ENCODE measurements at places on chromosomes 5 and 9.
A peak's percentile ranks its signal among the peaks of the same experiment; 100 is the strongest.

DNA sequence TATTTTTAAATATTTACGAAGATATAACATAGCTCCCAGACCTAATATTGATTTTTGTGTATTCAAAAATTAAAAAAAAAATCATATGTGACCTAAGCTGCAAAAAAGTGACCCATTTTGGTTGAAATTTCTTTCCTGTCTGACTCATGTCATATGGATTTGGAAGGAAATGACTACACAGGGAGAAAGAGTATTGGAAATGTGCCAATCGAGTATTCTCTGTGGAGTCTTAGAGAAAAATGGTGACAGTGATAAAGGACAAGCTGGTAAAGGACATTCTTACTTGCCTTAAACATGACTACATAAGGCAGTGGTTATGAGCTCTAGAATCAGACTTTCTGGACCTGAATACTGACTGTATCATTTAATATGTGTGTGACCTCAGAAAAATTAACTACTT is 262.9 kb upstream of the PTPRD start:
- DNase-seq = peak; percentile 15

DNA sequence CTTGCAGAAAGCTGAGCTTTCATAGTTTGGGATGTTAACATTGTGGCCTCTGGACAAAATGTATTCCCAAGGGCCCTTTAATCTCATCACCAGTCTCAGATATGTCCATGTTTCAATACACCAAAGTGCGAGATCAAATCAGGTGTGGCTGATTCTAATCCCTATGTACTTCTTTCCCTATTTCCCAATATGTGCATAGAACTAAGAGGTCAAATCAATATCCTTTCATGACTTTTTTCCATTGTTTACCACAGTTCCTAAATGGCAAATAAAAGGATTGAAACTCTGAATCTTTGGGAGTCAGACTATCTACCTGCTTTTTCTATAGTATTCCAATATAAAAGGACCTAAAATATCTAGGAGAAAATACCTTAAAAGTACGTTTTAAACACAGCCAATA is 105.0 kb downstream of the FBXO38 start:
- no peak for DNase-seq

DNA sequence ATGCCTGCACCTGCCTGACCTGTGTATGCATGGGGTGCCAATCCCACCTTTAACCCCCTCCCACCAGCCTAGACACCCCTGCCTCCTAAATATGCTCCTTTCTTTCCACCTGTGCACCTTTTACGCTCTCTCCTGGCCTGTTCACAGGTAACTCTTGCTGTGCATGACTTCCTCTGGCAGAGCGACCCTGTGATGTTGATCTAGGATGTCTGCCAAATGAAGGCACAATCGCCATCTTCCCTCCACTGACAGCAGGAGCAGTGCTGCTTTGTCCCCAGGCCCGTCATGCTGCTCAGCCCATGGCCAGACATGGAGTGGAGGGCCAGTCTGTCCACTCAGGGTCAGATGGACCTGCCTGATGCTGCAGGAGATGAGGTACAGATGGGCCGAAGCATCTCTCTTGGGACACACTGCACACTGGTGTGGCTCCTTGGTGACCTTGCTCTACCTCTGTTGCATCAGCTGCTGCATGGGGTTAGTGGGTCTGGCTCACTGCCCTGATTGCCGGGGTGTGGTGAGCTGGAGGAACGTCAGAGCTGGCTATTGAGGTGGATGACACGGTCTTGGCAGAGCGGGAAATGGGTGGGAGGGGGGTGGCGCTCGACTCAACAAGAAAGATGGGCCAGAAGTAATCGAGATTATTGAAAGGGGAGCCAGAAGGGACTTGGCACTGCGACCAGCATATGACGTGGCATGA is 101.7 kb upstream of the PITX1 start:
- DNase-seq = no peak

DNA sequence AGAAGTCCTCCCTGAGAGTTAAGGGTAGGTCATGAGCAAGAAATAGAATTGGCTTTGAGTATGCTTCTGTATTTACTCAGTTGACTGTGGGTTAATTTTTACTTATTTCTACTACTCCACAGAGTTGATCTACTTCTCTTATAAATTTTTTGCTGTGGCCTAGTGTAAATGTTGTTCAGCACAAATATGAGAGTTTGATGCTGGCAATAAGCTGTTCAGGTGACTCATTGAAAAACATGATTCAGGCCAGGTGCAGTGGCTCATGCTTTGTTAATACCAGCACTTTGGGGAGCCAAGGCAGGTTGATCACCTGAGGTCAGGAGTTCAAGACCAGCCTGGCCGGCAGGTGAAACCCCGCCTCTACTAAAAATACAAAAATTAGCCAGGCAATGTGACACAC is 4.5 kb upstream of the CDK7 start:
- no peak for DNase-seq

GRCh38 chr9:118003240-118003639 is 299.0 kb downstream of the TLR4 start:
- DNase-seq = no peak

DNA sequence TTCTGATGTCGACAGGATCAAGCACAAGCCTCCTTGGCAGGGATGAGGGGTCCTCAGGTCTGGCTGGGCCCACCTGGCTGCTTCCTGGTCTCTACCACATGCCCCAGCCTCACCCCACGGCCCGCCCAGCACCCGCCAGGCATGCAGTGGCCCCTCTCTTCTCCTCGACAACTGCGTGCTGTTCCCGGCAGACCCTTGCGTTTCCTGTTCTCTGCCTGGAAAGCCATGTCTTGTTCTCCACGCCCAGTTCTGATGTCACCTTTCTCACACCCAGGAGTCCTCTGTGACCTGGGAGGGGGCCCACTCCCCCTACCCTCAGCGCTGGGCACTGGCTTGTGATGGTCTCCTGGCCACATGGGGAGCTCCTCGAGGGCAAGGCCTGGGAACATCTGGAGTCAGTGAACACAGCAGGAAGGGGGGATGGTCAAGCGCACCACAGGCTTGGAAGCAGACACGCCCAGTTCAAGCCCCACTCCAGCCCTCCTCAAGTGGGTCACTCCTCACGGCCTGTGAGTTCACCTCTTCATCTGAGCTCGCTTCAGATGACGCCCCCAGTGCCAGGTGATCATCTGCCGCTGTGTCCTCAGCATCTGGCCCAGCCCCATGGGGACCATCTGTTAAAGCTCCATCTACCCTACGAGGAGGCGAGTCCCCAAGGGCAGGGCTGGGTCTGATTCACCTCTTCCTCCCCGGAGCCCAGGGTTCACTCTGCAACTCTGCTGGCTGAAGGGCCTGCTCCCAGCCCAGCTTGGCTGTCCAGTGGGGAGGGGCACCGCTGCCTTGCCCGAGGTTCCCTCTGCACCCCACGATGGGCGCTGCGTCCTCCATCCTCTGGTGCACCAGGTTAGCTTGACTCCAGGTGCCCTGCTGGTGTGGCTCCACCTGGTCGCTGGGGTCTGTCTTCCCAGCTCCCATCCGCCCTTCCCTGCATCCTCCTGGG is 133.2 kb upstream of the PHYKPL start:
- DNase-seq = no peak

- no peak for DNase-seq
Measured at GRCh38 chr5:6637022-6637421, 3.8 kb downstream of the SRD5A1 start.

DNA sequence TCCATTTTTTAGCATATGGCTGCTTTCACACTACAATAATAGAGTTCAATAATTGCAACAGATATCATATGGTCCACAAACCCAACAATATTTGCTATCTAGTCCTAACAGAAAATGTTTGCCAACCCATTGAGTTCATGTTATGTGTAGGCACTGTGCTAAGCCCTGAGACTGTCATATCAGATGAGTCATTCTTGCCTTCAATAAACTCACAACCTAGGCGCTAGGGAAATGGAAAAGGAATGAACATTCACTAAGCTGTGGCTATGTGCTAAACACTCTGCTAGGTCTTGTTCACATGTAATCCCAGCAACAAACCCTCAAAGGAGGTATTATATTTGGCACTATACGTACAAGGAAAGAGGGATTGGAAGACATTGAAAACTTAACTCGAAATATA is 8.4 kb upstream of the TIMD4 start:
- DNase-seq = no peak

DNA sequence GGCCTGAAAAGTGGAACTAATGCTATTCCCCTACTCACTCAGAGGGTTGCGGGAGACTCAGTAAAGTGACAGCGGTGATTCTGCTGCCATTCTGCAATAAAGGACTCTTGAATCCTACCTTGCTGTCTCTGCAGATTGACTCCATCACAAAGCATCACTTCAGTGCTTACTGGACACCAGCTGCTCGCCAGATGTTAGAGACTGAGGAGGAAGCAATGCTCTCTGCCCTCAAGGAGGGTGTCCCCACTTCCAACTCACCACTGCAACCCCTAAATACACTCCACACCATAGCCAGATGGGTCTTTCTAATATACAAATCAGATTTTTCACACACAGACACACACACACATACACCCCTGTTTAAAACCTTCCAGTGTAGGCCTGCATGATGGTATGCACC is 21.4 kb downstream of the TTLL11 start:
- DNase-seq = no peak

GRCh38 chr5:172564188-172564587 is 76.9 kb upstream of the NEURL1B start:
- DNase-seq = no peak

DNA sequence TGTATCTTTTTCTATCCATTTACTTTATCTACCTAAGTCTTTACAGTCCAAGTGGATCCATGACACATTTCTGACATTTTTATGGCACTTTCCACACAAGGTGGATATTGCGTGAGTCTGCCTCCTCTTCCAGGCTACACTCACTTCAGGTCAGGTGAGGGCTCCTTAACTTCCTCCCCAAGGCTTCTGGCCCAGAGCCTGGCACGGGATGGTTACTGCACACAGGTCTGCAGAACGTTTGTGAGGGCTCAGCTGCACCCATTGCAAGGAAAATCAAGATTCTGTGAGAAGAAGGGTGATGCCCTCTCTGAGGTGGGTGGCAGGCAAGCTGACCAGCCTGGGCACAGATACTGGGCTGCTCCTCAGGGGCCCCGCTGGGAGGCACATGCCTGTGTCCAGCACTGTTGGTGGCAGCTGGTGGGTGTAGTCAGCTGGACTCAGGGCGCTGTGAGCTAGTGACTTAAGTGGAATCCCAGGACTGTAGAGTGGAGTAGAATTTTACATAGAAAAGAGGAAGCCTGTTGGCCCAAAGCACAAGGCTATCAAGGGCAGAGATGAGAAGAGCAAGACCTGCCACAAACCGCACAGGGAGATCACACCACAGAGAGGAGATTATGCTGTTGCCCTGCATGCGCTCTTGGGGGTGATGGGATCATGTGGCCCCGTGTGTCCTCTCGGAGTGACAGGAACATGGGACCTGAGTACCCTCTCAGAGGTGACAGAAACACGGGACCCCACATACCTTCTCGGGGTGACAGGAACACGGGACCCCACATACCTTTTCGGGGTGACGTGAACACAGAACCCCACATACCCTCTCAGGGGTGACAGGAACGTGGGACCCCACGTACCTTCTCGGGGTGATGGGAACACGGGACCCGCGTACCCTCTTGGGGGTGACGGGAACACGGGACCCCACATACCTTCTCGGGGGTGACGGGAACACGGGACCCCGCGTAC is 21.3 kb downstream of the AHRR start:
- DNase-seq = no peak

DNA sequence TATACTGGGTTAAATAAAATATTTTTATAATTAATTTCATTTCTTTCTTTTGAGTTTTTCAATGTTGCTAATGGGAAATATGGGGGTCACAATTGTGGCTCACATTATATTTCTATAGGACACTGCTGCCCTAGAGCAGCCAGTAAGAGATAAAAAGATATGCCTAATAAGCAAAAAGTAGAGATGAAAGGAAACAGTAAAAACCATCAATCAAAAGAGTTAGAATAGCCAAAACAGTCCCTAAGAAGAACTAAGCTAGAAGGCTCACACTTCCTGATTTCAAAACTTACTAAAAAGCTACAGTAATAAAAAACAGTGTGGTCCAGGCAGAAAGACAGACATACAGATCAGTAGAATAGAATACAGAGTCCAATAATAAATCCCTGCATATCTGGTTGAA is 104.4 kb downstream of the FANCC start:
- DNase-seq = no peak

DNA sequence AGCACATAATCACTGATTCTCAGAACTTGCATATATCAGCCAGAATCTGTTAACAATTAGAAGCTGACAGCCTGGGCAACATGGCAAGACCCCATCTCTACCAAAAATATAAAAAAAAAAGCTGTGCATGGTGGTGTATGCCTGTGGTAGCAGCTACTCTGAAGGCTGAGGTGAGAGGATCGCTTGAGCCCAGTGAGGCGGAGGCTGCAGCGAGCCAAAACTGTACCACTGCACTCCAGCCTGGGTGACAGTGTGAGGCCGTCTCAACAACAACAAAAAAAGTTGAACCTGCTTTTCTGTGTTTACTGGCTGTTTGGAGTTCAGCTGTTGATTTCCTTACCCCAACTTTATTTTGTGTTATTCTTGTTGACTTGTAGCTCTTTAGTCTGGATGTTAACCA is 66.8 kb downstream of the GOLPH3 start:
- DNase-seq = no peak

GRCh38 chr9:69809304-69809863 is 11.2 kb upstream of the CFAP95 start:
- no peak for DNase-seq

DNA sequence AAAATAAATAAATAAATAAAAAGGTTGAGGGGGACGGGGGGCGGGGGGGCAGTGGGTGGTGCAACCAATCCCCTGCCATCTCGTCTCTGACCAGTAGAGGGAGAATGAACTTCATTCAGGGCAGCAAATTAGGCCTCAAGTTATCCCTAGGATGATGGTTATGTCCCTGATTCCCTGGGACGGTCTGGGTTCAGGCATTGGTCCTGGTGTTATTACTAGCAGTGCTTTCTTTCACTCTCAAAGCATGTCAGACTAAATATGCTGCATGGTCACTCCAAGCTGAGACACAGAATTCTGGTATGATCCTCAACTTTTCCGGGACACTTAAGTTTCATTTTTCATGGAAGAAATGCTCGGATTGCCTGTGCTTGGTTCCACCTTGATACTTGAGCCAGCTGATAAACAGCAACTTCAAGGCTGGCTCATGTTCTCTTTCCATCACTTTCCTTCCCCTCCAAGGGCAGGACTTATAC is 59.4 kb downstream of the DAP start:
- DNase-seq = no peak

- no peak for DNase-seq
Measured at GRCh38 chr9:96512240-96512639, 62.3 kb downstream of the HABP4 start.

GRCh38 chr9:121476156-121476555 is 23.5 kb downstream of the GGTA1 start:
- no peak for DNase-seq

DNA sequence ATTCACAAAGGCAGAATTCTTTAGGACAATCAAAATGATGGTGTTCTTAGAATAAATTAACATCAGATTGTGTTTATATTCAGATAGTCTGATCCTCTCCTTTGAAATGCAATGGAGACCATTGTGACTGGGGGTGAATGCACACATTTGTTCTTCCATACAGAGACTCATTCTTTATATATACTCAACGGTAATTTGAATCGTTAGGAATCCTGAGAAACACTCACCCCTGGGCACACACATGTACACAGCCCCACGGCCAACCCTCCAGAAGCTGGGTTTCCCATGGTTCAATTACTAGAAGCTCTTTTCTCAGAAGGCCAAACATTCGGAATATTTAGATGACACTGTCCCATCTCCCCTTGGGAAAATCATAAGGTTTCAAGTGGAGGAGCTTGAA is 57.5 kb upstream of the EPB41L4B start:
- no peak for DNase-seq

- no peak for DNase-seq
Measured at GRCh38 chr5:16806711-16807546, 129.2 kb downstream of the MYO10 start.

GRCh38 chr5:67308988-67309688 is 112.5 kb upstream of the CD180 start:
- DNase-seq = no peak

GRCh38 chr9:73597771-73598170 is 446.1 kb downstream of the ANXA1 start:
- no peak for DNase-seq
